Type B pancreatic cell (in vitro differentiated cells): ENCODE measurements at places on chromosomes 13 and 19. TPM values are rescaled to one million over a fixed set of nuclear protein-coding genes. Genes with fewer than 3 reads are reported as not detected.

The AMER2 gene
- 0.14 and 0.31 TPM in 2 replicates for total RNA-seq

- DNase-seq, result no peak
These were observed 897 bp downstream of the C19orf33 start for GRCh38 chr19:38304866-38305429.

GRCh38 chr13:113151745-113152690 is 6.4 kb upstream of the PROZ start:
- peak; percentile 63 for DNase-seq

DNA sequence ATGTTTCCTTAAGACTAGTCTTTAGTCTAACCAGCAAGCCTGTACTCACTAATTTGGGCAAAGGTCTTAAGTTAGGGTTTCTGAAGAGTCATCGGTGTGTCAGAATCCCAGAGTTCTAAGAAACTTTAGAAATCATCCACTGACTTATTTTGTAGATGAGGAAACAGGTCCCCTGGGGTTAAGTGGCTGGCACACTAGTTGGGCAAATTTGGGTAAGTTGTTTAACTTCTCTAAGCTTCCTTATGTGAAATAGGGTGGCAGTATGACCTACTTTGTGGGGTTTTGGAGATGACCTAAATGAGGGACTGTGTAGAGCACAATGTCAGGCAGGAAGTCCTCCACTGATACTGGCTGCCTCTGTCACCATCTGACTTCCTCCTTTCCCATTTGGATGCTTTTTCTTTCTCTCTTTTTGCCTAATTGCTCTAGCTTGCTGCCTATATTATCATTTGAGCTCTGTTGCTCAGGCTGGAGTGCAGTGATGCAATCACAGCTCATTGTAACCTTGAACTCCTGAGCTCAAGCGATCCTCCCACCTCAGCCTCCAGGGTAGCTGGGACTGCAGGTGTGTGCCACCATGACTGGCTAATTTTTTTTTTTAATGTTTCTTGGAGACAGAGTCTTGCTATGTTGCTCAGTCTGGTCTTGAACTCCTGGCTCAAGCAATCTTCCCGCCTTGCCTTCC is 2.3 kb downstream of the ADGRE3 start:
- no peak for DNase-seq

DNA sequence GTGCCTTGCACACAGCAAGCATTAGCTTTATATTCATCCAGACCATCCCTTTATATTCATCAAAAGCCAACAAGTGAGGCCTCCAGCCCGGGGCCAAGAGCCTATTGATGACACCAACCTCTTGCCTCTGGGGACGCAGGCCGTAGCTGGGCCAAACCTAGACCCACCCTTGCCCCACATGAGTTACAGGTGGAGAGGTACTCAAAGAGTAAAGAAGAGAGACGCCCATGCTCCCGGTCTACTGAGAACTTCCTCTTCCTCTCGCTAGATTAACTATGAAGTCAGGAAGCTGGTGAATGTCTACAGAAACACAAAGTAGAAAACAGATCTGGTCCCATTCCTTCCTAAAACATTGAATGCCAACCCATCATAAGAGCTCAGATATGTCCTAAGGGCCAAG is 3.8 kb upstream of the MLNR start:
- no peak for DNase-seq

DNA sequence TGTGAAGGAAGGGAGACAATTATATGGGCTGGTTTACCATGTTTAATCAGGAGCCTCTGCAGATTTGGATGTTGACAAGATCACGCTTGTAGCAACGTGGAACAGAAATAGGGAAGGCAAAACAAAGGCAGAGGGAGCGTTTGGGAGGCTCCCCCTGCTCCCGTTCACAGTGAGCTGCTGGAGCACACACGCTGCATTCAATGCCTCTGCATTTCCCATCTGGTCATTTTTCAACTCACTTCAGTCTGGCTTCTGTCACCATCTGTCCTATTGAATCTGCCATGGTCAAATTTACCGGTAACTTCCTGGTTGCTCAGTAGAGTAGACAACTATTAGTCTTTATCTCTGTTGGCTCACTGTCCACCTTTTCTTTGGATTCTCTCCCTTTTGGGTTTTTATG is 91.0 kb downstream of the NHLRC3 start:
- no peak for DNase-seq

The SELENOV gene
- 1.1 TPM in 1 of 2 replicates, not detected in the other for total RNA-seq

The PSG6 gene
- total RNA-seq, result not detected in 2 replicates

DNA sequence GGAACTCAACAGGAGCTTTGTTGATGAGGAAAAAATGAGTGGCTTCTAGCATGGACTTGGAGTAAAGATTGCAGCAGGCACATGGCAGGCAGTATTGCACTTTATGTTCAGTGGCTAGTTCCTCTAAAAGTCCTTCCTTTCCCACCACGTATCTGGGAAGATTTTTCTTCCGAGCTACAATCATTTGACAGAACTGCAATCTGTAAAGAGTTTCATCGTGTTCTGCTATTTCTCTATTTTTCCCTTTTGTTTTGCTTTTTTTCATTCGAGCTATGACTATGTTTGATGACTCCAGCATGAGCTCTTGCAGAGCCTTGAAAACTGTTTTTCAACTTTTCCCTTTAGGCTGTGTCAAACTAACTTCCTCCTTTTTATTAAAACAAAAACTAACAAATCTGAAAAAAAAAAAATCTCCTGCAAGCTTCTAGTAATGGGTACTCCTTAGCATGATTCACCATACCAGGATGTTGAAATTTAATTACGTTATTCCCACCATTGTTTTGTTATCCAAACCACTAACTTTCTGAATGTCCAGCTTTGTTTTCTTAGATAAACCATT is 12.3 kb downstream of the CLDN10 start:
- DNase-seq, result no peak

The ZNF324B gene
- 9.3 and 12.7 TPM in 2 replicates for total RNA-seq

DNA sequence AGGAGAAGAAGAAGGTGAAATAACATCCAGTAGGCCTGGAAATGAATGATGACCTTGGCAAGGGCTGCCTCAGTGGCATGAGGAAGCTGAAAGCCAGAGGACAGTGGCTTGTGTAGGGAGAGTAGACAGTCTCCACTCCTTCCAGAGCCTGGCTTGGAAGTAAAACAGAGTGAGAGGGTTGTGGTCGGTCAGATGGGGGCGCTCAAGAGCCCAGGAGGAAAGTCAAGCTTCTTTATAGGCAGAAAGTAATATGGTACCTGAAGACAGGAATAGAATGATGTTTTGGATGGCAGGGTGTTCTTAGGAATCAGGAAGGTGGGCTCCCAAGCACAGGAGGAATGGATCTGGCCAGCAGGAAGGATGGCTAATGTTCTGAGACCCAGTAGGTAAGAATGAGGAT is 75.1 kb upstream of the TSC22D1 start:
- DNase-seq, result no peak

- no peak for DNase-seq
These were observed 52.2 kb downstream of the WDFY2 start for GRCh38 chr13:51636349-51636890.

The C19orf47 gene
- total RNA-seq, result 15.3 and 18.6 TPM in 2 replicates

GRCh38 chr13:54687173-54687572 is 1658.6 kb downstream of the OLFM4 start:
- DNase-seq, result no peak

GRCh38 chr19:28968721-28969120 is 244.2 kb downstream of the UQCRFS1 start:
- DNase-seq, result no peak

GRCh38 chr13:29304148-29304547 is 291.3 kb downstream of the SLC7A1 start:
- DNase-seq, result no peak

DNA sequence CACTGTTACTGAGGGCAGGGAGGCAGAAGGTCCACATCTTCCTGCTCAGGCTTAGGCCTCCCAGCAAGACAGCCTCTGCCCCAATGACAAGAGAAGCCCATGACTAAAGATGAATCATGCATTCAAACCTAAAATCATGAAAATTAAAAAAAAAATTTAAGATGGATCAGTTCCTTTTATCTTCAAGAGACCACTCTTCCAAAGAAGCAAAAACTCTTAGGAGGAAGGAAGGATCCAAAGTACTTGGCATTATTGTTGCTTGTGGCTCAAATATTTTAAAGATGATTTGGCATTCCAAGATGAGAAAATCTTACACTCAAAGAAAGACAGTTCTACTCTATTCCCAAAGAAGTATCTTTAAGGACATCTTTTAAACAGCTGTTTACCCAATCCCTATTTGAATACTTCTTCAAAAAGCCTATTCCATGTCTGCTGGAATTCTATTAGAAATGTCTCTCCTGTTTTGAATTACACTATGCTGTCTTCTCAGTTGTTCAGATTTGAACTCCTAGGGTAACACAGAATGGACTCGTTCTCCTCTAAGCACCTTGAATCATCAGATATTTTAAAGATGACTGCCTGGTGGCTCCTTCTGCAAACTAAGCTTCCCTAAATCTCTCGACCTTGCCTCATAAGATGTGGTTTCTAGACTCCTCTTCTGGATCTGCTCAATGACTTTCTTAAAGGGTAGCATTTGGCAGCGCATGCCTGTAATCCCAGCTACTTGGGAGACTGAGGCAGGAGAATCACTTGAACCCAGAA is 7.0 kb downstream of the SERP2 start:
- DNase-seq, result no peak

GRCh38 chr13:108760541-108760940 is 131.1 kb downstream of the MYO16 start:
- no peak for DNase-seq

The PLVAP gene
- total RNA-seq, result 0.72 TPM in 1 of 2 replicates, not detected in the other

- no peak for DNase-seq
These were observed 60.3 kb downstream of the OLFM4 start for GRCh38 chr13:53088871-53089270.

The PNMA8A gene
- total RNA-seq, result 6.7 and 21.9 TPM in 2 replicates

DNA sequence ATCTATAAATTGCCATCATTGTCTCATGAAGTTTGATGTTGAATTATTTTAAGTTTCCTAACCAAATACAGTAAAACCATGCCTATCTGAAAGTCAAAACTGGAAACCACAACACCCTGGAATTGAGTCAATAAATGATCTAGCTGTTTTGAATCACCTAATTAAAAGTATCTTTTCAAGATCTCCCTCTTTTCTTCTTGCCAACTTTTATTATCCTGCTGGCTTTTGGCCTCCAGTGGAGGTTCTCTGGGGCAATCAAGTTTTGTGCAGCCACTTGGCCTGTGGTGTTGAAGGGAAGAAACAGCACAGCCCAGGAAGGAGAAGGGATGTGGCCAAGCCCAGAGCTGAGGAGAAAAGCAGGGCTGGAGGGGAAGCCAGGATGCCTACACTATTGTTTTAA is 255.4 kb downstream of the COG6 start:
- no peak for DNase-seq

The TMEM272 gene
- 0.07 and 0.63 TPM in 2 replicates for total RNA-seq

- DNase-seq, result no peak
These were observed 1436.4 kb downstream of the UQCRFS1 start for GRCh38 chr19:27776524-27776923.

- peak; percentile 70 for DNase-seq
These were observed at the start of gene TTC9B for GRCh38 chr19:40217934-40218890. Gene TTC9B (minus strand): TSS chr19:40218384. CDS start chr19:40218381, 3 bp downstream.

GRCh38 chr13:100140441-100140840 is 51.5 kb downstream of the PCCA start:
- DNase-seq, result no peak

GRCh38 chr19:8512115-8512967 is 1.6 kb downstream of the ZNF414 start:
- no peak for DNase-seq
